Amniotic epithelial cell (primary cell): ENCODE measurements at places on chromosomes 2 and 18.

GRCh38 chr2:69704446-69704845 is 37.5 kb upstream of the ANXA4 start:
- peak; percentile 41 for DNase-seq

GRCh38 chr2:219520079-219520478 is 5.8 kb downstream of the ASIC4 start:
- no peak for DNase-seq

DNA sequence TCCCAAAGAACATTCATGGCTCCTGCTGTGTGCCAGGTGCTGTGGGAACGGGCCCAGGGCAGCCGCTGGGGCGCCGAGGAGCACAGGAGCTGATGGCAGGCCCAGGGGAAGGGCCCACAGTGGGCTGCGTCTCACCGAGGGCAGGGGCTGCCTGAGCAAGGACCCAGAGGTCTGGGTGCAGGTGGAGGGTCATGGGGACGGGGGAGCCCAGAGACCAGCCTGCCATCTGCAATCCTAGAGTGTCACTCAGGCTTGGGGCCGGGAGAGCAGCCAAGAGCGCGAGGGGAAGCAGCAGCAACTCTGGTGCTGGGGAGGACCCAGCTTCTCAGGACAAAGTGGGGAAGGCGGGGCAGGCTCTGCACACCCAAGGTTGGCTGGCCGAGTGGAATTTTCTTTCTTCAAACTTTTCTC is 207.4 kb downstream of the HDAC4 start:
- no peak for DNase-seq

DNA sequence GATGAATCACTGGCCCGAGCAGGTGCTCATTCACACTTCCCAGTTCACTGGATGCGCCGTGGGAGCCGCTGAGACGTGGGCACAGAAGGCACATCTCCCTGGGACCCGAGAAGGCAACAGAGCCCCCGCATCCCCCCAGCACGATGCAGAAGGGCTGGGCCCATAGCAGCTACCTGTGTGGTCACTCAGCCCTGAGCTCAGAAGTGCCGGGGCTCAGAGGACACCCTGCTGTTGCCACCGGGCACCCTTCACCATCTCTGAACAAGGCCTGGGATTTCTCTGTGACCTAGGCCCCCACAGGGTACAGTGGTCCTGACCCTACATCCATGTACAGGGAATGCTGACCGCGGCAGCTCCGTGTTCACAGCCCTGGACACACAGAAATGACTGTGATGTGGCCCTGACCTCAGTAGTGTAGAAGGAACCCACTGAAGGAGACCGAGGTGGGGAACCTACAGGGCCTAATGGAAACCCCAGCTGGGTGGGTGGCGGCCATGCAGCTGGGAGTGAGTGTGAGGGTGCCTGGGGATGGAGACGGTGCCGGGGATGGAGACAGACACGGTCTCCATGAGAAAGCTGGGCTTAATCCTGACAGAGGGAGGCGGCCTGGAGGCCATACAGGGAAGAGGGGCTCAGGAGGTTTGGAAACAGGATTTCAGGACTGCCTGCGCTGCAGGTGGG is 111.9 kb upstream of the OTOS start:
- DNase-seq: no peak

GRCh38 chr2:31474296-31474695 is 59.8 kb upstream of the XDH start:
- no peak for DNase-seq

DNA sequence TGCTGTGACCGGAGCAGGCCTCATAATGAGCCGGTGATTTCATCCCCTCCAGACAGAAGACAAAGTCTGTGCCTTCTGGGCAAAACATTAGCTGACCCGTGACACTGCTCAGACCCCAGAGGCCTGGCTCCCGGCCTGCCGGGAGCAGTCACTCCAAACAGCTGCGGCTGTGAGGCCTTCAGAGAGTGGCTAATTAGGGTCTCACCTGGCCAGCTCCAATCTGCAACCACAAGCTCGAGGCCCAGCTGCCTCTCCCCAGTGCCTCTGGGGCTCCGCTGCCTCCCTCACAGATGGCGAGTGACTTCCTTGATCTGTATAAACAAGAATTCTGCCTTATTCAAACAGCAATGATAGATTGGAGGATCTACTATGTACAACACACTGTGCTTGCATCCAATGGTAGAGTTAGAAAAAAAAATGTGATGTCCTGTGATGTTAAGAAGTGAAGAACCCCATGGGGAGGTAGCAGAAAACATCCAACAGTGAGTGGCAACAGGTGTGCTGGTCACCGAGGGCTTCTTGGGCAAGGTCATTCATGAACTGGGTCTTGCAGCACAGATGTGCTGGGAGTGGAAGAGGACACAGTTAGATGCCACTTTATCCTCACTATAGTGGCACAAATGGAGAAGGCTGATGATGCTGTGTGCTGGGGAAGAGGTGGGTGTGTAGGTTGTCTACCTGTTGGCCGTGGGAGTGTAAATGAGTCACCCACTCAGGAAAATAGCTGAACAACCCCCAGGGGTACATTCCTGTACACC is 98.2 kb upstream of the ASAP2 start:
- DNase-seq: no peak

DNA sequence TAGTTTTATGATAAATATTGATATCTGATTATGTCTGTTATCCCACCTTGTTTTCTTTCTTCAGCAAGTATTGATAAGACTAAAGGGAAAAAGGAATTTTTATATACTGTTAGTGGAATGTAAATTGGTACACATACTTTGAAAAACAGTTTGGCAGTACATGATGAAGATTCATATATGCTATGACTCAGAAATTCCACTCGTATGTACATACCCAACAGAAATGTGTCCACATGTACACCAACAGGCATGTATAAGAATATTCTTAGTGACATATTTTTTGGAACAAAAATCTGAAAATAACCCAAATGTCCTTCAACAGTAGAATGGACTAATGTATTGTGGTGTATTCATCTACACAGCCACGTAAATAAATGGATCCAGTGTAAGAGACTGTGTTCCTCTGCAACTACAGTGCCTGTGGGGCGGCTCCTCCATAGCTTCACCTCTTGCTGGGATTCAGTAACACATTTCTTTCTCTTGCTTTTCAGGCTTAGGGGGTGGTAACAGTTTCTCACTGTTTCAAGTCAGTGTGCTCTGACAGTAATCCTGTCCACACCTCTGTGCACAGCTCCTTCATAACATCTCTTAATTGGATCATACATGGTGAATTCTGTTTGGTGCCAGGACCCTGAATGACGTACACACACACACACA is 35.5 kb upstream of the ALMS1 start:
- no peak for DNase-seq

DNA sequence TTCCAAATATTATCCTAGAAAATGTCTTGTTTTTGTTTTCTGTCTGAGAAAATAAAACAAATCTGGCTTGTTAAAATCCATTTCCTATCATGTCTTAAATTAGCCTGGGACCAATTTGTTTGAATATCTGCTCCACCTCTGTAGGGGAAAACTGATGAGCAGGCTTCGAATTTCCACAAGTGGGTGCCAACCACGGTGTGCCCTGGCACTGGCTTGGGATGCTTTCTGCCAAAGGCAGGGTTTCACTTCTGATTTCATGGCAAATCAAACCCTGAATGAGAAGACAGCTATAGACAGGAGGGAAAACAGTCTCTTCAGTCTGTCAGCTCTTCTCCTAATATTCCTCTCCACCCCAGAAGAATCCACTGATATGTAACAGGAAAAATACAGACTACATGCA is 33.7 kb upstream of the STAT4 start:
- DNase-seq: no peak

DNA sequence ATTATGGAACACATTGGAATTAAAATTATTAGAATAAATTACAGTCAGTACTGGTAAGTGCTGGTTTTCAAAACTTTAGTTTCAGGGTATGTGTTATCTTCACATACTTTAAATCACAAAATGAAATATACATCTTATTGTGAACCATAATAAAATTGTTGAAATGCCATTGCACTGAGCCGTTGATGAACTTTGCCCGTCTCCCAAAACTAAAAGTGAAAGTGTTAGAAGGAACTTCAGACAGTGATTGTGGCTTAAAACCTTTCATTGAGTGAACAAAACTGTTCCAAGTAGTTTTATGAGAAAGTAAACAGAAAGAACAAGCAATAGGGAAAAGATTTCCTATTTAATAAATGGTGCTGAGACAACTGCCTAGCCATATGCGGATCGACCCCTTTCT is 811.6 kb downstream of the PLCL1 start:
- no peak for DNase-seq
